ENCODE measurements at places on chromosomes 4 and X. TPM values are rescaled to one million over a fixed set of nuclear protein-coding genes. Genes with fewer than 3 reads are reported as not detected.

DNA sequence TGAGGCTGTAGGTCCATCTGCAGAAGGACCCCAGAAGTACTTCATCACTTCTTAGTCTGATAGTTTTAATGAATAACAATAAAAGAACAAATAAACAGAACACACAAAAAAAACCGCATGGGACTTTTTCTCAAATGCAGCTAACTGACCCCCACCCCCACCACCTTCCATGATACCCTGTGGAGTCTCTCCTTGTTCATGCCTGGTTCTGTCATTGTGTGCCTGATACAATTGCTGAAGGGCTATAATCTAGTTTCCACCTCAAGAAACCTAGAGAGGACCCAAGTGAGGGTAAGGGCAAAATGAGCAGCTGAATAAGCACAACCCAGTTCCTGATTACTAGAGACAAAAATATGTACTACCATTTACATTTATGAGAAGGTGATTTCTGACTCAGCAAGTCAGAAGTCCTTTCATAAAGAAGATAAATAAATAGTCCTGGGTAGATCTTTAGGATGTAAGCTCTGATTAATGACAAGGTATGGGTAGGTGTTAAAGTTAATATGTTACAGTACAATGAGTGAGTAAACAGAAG lies 155.1 kb downstream of the TMA16 start:
- DNase-seq, result no peak

DNA sequence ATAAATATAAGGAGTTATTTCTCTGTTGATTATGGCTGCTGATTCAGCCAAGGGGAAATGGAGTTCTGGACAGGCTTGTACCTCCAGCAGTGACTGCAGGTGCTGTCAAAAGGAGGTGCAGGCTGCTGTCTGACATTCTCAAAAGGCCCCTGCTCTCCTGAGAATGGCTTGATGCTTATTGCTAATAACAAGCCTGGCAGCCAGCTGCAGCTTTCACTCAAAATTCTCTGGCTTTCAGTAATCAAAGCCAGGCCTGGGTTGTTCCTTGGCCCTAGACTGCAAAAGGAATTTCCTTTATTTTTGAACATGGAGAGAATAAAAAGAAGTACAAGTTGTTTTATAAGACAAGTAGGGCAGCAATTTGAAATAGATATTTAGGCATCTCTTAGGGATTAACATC lies 575.9 kb downstream of the MID1IP1 start:
- DNase-seq, result no peak

GRCh38 chr4:73006286-73006990 lies 63.1 kb downstream of the COX18 start:
- DNase-seq, result no peak

DNA sequence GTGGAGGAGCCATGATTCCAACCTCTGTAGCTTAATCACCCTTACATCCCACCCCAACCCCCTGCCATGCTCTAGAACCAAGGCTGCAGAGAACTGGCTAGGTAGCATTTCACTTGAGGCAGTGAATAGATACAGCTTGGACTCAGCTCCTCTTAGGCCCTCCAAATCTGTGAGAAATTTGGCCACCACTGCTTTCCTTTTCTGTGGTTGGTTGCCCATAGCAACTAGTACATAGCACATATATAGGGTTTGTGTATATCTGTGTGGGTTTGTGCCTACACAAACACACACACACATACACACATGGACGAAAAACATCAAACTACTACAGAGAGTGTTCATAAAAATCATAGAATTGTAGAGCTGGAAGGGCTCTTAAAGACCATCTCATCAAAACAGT lies 52.0 kb upstream of the CCDC160 start:
- no peak for DNase-seq

DNA sequence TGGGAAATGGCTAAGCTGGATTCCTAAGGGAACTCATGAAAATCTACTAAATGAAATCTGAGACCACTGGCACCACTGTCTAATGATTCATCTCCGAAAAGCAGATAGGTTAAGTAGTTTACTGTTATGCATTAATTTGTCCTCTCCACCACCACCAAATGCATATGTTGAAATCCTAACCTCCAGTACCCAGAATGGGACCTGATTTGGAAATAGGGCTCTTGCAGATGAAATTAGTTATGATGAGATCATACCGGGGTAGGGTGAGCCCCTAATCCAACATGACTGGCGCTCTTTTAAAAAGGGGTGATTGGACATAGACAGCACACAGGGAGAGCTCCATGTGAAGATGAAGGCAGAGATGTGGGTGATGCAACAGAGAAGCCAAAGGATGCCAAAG lies 124.9 kb upstream of the GUCY1A1 start:
- DNase-seq, result no peak

DNA sequence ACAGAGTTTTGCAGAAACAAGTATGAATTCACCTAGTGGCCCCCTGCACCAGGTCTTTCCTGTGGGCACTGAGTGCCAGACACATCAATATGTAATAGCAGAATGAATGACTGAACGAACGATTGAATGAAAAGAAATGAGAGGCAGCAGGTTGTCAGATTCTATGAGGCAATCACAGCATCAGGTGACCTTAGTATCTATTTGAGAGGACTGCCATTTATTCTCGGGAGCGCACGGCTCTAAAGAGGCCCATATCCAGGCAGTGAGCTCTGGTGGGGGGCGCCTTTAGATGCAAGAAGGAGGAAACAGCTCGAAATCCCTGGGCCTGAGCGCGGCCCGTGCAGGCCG lies 528 bp upstream of the SLC25A4 start:
- DNase-seq, result no peak

GRCh38 chr4:171765514-171765913 lies 47.7 kb upstream of the GALNTL6 start:
- DNase-seq, result no peak

- DNase-seq, result no peak
Observed at GRCh38 chr4:100738196-100739165, 220.7 kb upstream of the EMCN start.

- no peak for DNase-seq
Observed at GRCh38 chr4:64248186-64248585, 161.1 kb downstream of the TECRL start.

GRCh38 chr4:153093396-153093795 lies 110.8 kb upstream of the TRIM2 start:
- DNase-seq, result no peak

ARSD gene
- total RNA-seq, result 8.0 TPM

HMGN5 gene
- total RNA-seq, result 1.2 TPM

CITED1 gene
- total RNA-seq, result not detected
